ENCODE measurements at places on chromosomes 6 and 20.
A peak's percentile ranks its signal among the peaks of the same experiment; 100 is the strongest.

GRCh38 chr6:138545621-138545980 lies 46.3 kb upstream of the NHSL1 start:
- peak; percentile 20 for DNase-seq

DNA sequence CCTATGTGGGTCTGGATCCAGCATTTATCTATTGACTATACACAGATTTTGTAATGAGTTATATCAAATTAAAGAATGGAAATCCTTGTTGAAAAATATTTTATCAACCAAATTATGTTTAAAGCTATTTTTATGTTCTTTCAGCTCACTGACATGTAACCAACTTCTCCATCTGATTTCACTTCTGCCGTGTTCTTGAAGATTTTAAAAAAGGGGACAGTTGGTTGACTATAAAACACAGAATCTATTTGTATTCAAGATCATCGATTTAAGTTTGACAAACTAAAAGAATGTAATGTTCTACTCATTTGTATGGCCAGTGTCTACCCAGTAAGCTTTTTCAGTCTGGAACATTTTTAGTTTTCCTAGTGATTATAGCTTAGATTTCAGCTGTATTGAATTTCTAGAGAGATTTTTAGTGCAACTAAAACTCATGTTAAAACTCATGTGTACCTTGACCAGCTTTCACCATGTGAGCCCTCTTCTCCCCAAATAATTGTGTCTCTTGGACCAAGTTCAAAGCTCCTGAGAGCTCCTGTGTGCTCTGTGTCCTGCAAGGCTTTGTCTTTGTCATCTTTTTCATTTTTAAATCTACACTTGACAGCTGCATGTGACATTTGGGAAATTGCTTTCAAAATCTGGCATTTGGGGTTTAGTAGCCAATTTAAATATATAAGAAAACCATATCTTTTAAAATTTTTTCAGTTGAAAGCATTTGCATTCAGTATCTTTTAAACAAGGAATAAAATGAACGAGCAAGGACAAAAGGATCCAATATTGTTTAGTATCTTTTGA lies 118.4 kb upstream of the TIAM2 start:
- DNase-seq, result no peak

GRCh38 chr6:150382171-150382570 lies 13.4 kb downstream of the IYD start:
- DNase-seq, result no peak

DNA sequence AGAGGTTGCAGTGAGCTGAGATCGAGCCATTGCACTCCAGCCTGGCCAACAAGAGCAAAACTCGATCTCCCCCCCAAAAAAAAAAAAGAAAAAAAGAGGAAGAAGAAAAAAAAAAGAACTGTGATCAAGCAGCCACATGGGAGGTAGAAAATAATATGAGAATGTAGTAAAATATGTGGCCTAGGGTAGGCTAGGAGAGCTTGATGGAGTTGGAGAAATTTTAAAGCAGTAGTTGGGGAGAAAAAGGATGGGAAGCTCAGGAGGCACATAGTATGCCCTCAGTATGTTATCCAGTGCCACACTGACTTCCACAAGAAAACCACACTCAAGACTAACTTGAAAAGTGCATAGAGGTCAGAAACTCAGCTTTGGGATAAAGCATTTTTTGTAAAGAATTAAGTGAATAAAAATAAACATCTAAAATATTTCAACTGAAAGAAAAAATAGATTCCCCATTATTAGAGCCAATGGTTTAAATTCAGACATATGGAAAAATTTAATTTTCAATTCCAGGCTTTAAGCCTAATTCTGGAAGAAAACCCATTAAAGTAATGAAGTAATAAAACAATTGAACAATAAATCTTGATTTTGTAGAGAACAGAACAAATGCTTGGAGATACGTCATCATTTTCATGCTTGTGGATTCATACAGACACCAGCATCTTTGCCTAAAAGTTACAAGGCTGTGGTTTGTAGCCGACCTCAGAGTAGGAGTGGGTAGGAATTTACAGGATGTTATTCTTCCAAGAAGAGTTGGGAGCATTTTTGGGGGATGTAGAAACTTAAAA lies 34.7 kb downstream of the PLEKHG1 start:
- DNase-seq, result no peak

DNA sequence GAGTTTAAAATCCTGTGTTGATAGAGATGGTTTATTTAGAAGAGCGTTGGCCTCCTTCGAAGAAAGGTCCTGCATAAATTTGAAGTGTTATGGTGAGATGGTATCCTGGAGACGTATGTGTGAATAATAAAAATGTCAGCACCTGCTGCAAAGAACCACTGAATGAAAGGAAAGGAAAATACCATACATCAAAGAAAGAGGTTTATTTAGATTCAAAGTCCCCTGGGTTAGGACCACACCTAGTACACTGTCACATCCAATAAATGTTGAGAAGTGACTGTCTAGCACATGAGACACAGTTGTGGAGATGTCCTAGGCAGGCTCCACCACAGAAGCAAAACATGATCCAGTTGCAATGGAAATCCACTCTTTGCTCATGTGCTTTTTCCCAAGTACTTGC lies 214.7 kb downstream of the PAX1 start:
- no peak for DNase-seq

- no peak for DNase-seq
Measured at GRCh38 chr6:46756469-46757213, 9.9 kb downstream of the ANKRD66 start.

DNA sequence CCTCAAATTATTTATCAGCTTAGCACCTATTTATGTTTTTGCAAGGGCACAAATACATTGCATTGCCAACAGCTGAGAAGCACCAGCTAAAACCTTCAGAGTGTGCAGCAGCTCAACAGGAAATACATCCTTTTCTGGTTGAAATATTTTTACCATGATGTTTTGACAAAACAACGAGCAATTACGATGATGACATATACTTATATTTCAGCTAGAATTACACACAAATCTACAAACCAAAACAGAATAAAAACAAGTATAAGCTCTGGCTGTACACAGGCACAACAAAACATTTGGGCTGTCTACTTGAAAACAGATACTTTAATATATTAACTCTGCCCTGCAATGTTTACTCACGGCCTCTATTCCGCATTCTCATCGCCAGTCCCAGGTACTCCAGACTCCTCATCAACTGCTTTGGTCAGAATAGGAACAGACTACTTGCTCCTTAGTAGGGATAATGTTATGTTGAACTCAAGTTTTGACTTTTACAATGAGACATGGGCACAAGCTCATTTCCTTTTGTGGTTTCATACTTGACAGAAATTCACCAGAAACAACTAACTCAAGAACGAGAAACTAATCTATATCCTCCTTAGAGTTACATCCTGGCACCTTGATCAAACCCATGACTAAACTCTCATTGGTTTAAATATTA lies 377.6 kb downstream of the ESR1 start:
- DNase-seq, result no peak

- DNase-seq, result no peak
Measured at GRCh38 chr6:13390658-13391057, 62.3 kb upstream of the TBC1D7 start.

DNA sequence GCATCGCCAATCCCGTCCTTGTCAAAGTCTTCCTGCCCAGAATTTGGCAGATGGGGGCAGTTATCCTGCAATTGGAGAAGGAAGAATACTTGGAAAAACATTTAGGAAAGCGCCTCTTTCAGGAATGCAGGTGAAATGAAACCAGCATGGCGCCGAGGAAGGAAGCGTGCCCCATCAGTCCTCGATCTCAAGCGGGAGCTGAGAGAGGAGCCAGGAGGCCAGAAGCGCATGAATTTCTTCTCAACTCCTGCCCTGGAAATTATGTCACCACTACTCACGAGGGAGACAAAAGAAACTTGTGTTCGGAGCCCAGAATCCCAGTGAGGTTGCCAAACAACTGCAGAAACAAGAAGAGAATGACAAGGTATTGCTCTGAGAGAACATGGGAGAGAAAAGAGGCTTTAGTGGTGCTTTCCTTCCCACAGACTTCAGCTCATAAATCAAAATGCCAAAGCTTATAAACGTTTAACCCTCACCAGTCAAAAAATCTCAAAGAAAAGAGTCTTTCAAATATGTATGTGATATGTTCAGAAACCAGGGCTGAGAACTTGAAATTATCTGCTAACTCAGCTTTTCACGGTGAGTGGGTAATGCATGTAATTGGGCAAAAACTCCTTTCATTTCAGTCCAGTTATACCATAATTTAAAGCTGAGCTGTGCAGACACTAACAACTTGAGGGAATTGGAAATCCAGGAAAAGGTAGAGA lies 23.9 kb downstream of the THBS2 start:
- DNase-seq, result peak; percentile 9

GRCh38 chr6:109024784-109025183 lies 69.9 kb downstream of the SESN1 start:
- no peak for DNase-seq

DNA sequence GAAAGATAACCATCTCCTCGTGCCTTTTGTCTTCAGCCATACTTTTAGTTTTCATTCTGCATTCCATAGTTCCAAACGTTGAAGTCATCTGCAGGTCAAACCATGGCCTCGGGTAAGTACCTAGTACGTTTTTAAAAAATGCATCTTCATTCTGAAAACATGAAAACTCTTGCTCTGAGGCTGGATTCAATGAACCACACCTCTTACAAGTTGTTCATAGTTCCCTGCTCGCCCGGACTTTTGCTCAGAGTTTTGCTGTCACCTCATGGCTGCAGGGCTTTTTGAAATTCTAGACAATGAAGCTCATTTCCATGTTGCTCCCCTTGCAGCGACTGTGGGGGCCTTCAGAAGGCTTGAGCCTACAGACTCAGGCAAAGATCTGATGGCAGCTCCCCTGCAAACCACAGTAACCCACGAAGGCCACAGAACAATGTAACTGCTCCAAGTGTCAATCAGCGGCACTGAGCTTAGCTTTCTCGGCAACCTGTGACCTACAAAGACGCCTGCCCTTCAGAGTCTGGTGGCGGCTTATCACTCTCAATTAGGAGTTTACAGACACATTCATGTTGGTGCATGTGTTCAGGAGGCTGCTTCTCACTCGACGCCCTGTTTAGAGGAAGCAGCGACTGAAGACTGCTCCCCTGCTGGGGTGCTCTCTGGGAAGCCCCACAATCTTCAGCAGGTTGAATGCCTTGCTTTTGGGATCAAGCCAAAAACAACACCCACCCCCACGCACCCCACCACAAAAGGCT lies 61.2 kb downstream of the FOXC1 start:
- DNase-seq, result no peak

DNA sequence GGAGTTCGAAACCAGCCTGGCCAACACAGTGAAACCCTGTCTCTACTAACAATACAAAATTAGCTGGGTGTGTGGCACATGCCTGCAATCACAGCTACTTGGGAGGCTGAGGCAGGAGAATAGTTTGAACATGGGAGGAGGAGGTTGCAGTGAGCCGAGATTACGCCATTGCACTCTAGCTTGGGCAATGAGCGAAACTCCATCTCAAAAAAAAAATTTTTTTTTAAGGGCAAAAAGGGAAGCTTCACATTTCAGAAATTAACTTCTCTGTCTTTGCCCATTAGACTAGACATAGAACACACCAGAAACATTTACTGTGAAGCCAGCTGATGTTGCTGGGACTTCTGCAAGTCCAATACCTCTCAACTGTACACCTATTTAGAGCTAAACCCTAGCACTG lies 90.8 kb upstream of the HDAC2 start:
- DNase-seq, result no peak

GRCh38 chr20:4131911-4132310 lies 116.6 kb upstream of the RNF24 start:
- DNase-seq, result no peak

DNA sequence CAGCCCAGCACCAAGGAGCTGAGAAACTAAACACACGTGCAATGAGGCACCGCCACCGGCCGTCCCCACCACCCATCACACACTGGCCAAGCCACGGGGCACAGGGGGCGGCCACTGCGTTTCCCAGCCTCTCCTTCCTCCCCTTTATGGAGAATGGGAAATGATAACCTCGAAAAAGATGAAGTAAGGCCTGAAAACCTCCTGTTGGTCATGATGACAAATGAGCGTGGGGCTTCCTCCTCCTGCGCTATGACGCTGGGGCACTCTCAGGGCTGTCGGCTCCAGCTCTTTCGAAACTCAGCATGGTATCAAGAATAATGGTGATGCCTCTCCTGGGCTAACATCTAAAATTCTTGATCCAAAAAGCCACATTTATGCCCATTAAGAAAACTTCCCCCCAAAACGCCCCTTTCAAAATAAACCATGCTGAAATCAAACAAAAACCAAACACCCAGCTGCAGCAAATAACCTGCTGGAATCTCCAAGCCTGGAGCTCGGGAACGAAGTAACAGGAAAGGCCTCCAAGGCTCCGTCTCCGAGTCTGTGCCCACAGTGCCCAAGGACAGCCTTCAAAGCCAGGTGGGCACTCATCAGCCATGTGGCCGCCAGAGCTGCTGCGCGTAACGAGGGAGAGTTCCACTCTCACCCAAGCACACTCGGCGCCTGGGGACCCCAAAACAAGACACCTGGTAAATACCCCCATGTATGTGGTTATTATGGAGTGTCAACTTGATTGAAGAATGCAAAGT lies 50.0 kb downstream of the TAF4 start:
- DNase-seq, result no peak

DNA sequence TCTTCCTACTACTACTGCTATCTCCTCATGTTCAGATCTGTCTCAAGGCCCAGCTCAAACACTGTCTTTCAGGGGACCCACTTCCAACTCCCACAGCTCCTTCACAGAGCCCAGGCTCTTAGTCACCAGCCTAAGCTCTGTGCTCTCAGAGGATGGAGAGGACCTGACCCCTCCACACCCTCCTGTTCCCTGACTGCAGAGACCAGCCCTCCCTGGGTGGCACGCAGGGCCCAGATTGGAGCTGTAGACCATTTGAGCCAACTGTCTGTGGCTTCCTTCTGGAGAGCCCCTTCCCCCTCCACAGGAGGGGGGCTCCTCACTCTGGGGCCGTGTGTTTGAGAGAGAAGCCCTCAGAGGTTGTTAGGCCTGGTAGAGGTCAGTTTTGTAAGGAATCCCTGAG lies 9.8 kb downstream of the SNPH start:
- DNase-seq, result no peak

DNA sequence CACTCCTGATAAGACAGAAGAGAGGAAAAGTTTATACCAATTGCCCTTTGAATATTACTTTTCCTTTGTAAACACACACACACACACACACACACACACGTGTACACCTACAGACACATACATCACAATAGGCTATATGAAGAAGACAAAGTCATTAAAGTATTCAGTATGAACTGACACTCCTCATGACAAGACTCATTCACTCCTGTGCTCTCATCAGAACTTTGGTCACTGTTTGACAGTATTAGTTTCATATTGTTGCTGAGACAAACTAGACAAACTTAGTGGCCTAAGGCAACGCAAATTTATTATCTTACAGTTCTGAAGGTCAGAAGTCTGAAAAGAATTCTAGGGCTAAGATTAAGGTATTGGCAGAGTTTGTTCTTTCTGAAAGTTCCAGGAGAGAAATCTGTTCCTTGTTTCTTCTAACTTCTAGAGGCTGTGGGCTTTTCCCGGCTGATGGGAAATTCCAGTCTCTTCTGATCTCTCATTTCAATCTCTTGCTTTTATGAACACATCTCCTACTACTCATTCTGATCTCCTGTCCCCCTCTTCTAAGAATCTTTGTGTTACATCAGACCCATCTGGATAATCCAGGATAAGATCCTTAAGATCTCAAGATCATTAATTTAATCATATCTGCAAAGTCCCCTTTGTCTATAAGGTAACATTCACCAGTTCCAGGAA lies 171.3 kb downstream of the HACE1 start:
- no peak for DNase-seq

- no peak for DNase-seq
Measured at GRCh38 chr6:20058912-20059311, 153.4 kb downstream of the MBOAT1 start.

- DNase-seq, result no peak
Measured at GRCh38 chr20:12928755-12929401, 79.9 kb upstream of the SPTLC3 start.
